T-helper 17 cell (primary cell): ENCODE measurements at places on chromosomes 3 and 15. TPM values are rescaled to one million over a fixed set of nuclear protein-coding genes. Genes with fewer than 3 reads are reported as not detected.

- no peaks in the 10 kb centered on the region for H3K36me3 ChIP-seq
- no peaks in the 10 kb centered on the region for H3K27me3 ChIP-seq
- peaks cover 9% of the 10 kb centered on the region for H3K4me1 ChIP-seq
- DNase-seq = no peak
These were observed 149.4 kb downstream of the CFAP20DC start for GRCh38 chr3:58900386-58900785.

Gene NLGN1
- not detected for total RNA-seq

Gene ANKUB1
- total RNA-seq = not detected

- peaks cover 40% of the 10 kb centered on the region for H3K4me1 ChIP-seq
- peak overlapping the region; percentile 81 for H3K4me3 ChIP-seq
- H3K36me3 ChIP-seq = peaks cover 2% of the 10 kb centered on the region
- peak; percentile 58 for DNase-seq
- H3K27ac ChIP-seq = no peak overlapping the region
These were observed 44.6 kb downstream of the CMTM6 start for GRCh38 chr3:32457971-32458471.

GRCh38 chr3:82633319-82633718, 871.9 kb upstream of the GBE1 start:
- no peaks in the 10 kb centered on the region for H3K36me3 ChIP-seq
- DNase-seq = no peak
- no peak overlapping the region for H3K27ac ChIP-seq

Gene GHSR
- total RNA-seq = not detected

Gene C3orf20
- total RNA-seq = 0.42 TPM

DNA sequence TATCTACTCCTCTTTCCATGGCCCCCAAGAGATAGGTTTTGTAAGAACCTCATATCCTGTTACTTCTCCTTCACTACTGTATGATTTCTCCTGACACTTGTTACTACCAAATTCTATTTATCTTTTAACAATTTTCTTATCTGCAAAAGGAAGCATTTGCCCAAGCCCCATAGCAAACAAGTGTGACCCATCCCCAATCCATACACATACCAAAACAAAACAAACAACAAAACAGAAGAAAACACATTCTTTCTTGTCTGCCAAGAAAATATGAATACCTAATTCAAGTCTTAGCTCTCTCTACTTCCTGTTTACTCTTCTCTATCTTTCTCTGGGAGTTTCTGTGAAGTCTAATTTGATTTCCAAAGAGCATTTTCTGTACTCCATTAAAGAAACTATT, 39.0 kb upstream of the AADAC start:
- no peaks in the 10 kb centered on the region for H3K4me1 ChIP-seq
- H3K36me3 ChIP-seq = no peaks in the 10 kb centered on the region
- H3K27ac ChIP-seq = no peak overlapping the region
- H3K4me3 ChIP-seq = no peak overlapping the region
- peaks cover 18% of the 10 kb centered on the region for H3K27me3 ChIP-seq

- DNase-seq = no peak
- no peaks in the 10 kb centered on the region for H3K27me3 ChIP-seq
- no peaks in the 10 kb centered on the region for H3K4me1 ChIP-seq
- no peak overlapping the region for H3K4me3 ChIP-seq
These were observed 309.8 kb downstream of the GBE1 start for GRCh38 chr3:81451611-81452010.

DNA sequence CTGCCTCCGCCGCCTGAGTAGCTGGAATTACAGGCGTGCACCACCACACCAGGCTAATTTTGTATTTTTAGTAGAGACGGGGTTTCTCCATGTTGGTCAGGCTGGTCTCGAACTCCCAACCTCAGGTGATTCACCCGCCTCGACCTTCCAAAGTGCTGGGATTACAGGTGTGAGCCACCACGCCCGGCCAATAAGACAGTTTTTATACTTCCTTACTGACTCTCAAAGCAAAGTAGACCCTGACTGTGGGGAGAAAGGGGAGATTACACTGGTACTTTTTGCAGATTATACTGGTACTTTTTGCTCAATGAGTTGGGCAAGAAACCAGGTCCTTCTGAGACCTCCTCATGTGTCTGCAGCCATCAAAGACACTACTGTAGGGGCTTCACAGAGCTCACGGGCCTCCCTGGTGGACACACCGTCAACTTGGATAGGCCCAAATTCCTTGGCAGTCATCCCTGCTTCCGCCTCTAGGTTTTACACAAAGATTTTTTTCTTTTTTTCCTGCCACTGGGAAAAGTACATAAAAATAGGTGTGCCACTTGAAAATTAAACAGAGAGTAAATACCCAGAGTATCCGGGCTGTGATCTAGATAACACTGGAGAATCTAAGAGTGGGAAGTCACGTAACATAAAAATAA, 143.3 kb upstream of the WNT5A start:
- H3K36me3 ChIP-seq = no peaks in the 10 kb centered on the region
- no peak overlapping the region for H3K4me3 ChIP-seq
- no peaks in the 10 kb centered on the region for H3K4me1 ChIP-seq
- H3K27me3 ChIP-seq = no peaks in the 10 kb centered on the region
- H3K27ac ChIP-seq = no peak overlapping the region
- DNase-seq = no peak

Gene C3orf52
- 4.1 TPM for total RNA-seq

Gene NDUFB4
- total RNA-seq = 77.3 TPM

DNA sequence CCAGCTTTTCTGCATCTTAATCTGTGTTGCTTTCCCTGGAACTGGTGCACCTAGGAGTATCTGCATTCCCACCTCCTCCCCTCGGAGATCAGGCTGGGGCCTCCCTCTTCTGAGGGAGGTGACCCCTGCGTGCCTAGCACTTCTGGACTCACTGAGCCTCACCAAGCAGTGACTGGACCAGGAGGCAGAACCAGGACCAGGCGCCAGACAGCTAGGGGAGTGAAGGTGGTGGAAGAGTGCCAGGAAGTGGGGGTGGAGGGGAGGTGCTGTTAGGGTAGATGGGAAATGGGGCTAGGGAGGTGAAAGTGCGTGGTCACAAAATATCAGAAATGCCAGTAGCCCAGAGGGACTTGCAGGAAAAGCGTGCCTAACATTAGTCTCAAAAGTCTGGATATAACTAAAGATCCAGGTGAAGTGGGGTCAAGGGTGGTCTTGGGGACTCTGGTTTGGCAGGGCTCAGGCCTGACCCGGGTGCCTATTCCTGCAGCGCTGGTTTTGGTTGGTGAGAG, 1.2 kb downstream of the DUOXA2 start:
- no peak overlapping the region for H3K27ac ChIP-seq
- H3K4me1 ChIP-seq = peaks cover 39% of the 10 kb centered on the region
- no peak overlapping the region for H3K4me3 ChIP-seq
- peaks cover 86% of the 10 kb centered on the region for H3K27me3 ChIP-seq

Gene GOLGA8F
- total RNA-seq = not detected

Gene GOLGA8J
- total RNA-seq = not detected

Gene CLDN1
- not detected for total RNA-seq

Gene IQCF5
- not detected for total RNA-seq

DNA sequence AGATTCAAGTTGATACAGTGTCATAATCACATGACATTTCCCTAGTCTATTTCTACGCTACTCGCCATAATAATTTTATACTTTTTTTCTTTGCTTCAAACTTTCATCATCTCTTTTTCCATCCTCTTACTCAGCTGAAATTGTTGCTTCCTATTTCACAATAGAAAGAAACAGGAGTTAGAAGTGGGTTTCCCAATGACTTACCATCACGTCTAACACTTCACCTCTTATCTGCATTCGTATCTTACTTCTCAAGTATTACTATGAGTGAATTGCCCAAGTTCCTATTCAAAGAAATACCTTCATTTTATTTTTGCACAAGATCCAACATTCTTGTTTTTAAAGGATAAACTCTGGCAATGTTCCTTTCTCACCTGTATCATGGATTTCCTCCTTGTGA, 1539.9 kb downstream of the SI start:
- no peaks in the 10 kb centered on the region for H3K4me1 ChIP-seq
- no peak overlapping the region for H3K27ac ChIP-seq
- no peak overlapping the region for H3K4me3 ChIP-seq
